ENCODE measurements at places on chromosomes 5 and 9.

GRCh38 chr5:10109299-10109698 is 140.4 kb downstream of the ATPSCKMT start:
- no peak for DNase-seq

DNA sequence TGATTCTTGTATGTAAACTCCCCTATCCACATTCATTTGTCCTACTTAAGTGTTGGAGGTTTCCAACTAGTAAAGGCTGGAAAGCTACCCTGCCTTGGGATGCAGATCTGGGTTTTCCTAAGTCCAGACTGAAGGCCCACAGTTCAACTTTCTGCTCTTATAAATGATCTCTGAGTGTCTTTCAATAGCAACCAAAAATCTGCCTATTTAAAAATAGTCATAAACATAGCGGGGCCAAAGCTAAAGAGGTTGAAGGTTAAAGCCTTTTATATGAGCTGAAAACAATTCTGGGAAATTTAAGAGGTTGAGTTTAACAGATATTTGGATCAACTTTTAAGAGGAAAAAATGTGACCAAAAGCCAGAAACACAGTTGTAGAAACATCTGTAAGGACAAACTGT is 87.2 kb downstream of the NTRK2 start:
- no peak for DNase-seq

DNA sequence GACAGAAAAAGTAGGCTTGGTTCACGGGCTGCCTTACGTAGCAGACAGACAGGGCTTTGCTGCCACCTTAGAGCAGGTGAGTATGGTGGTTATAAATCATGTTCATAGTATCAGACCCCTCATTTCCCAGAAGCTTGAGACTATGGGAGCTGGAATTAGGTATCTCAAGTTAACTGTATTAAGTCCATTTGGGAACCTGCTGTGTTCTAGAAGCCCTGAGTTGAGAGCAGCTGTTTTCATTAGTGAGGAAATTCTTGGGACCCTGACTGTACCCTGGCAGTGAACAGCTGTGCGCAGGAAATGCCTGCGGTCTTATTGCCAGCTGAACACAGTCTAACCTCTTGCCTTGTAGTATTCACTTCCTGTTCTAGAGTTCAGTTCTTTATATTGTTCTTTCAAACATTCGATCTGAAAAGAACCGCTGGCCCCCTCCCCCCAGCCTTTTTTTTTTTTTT is 29.8 kb downstream of the UGCG start:
- DNase-seq, result no peak

DNA sequence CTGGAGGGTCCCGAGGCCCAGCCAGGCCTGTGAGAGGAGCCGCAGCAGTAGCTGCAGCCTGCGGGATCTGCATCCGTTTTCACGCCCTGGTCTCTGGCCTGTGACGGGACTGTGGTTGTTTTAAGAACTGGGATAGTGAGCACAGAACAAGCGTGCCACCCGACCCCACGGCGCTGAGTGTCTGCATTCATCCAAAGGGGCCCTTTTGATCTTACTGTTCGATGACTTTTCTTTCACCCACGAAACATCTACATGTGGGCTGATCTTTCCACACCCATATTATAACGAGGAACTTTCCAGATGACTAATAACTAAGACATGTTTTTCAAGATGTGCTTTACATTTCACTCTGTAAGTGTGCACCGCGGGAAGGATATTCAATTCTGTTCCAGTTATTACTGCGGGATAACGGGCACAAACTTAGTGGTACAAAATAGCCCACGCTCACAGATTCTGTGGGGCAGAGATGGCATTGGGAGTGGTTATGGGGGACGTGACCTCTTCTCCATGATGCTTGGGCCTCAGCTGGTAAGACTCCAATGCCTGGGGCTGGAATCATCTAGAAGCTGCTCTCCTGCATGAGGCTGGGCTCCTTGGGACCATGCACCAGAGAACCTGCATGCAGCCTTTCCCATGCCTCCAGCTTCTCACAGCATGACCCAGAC is 165.0 kb downstream of the SYK start:
- DNase-seq, result no peak

DNA sequence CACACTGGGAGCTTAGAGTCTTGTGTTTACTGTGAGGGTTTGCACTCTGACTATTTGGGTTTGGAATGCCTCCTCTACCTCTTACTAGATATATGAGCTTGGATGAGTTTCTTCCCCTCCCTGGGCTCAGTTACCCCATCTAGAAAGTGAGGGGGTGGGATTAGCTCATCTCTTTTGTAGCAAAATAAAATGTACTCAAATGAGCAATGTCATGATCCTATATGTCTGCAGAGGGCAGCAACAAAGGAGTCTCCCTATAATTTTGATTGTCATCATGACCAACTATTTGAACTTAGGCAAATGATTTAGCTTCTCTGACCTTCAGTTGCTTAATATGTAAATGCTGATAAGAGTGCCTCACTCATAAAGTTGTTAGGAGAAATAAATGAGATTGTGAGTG is 109.0 kb downstream of the DPYSL3 start:
- no peak for DNase-seq

GRCh38 chr9:106613250-106613737 is 249.7 kb upstream of the ZNF462 start:
- no peak for DNase-seq

DNA sequence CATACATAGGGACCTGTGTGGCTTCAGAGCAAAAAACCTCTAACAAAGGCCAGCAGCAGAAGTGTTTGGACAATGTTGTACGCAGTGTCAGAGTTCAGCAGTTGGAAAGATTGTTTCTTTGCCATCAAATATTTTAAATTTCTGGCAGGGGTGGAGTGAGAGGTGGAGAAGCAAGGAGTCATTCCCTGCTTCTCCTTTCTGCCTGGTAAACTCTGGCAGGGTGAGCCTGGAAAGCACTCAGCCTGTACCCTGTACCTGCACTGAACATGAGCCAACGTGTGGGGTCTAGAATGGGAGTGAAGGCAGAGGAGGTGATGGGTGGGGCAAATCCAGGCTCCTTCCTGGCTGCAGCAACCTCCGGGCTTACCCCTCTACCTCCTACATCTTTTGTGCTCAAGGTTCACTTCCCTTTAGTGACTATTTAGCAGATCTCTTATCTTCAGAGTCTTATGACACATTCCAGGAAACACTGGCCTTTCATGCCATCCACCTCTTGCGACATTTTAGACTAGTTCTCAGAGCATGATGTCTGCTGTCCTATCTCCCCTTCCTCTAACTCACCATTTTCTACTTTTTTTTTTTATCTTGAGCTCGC is 445.0 kb upstream of the PIK3R1 start:
- no peak for DNase-seq

DNA sequence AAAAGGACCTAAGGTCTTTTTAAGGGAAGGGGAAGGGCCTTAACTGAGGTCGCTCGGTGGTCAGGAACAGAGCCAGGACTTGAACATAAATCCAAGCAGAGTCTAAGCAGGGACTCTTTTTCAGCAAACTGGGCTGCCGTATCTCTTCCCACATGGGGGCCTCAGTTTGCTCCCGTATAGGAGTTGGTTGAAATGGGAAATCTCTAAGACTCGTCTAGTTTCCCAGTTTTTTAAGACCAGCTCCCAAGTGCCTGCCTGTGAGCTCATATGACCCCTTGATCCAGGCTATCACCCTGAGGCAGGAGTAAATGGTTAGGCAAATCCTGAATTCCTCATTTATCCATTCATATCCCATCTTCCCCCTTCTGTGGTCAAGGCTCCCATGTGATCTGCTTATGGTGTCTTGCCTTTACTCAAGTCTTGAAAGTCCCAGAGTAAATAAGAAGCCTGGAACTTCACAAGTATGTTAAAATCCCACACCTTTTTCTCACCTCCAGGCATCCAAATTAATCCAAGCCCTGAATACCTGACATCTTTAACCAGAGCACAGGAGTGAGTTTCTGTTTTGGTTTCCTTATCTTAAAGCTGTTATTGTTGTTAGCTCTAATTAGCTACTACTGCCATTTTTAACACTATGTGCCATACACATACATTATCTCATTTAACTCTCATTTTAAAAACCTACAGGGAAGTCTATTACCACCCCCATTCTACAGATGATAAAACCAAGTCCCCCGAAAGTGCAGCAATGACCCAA is 3.0 kb downstream of the ARSI start:
- DNase-seq, result no peak

All from Panc1 (cell line).